Testis (tissue), 5 donors: ENCODE measurements at places on chromosomes 1 and 21. TPM values are rescaled to one million over a fixed set of nuclear protein-coding genes. Genes with fewer than 3 reads are reported as not detected.

GRCh38 chr1:173779936-173780335 is 44.5 kb upstream of the DARS2 start:
- DNase-seq: no peak
- no peaks in the 10 kb centered on the region for H3K27me3 ChIP-seq
- no peak overlapping the region for H3K27ac ChIP-seq
- H3K36me3 ChIP-seq: no peaks in the 10 kb centered on the region
- H3K4me3 ChIP-seq: no peak overlapping the region
- no peaks in the 10 kb centered on the region for H3K4me1 ChIP-seq

- H3K4me1 ChIP-seq: peaks cover 6% of the 10 kb centered on the region
- H3K27me3 ChIP-seq: no peaks in the 10 kb centered on the region
- H3K36me3 ChIP-seq: no peaks in the 10 kb centered on the region
Measured at GRCh38 chr1:58927722-58928085, 143.9 kb upstream of the JUN start.

DNA sequence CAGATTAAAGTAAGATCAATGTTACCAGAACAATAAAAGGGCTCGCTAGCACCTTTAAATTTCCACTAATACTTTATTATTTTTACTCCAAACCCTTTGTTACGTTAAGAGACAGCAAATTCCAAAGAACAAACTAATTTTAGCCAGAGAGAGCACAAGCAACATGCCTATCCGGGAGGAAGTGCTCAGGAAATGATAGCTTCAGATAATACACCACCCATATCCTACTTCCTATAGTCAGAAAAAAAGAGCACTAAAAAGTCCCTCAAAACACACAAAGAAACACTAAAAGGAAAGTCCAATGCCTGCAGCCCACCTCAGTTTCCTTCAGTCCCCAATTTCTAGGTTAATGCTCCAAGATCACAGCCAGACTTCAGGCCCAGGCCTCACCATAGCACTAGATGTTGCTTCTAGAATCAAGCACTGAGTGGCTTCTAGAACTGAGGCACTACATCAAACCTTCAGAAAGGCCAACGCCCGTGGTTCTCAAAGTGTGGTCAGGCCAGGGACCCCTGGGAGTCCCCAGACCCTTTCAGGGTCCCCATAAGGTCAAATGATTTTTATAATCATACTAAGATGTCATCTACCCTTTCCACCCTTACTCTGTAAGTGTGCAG is 142.6 kb downstream of the PSMG1 start:
- no peak for DNase-seq
- no peaks in the 10 kb centered on the region for H3K27me3 ChIP-seq
- H3K36me3 ChIP-seq: no peaks in the 10 kb centered on the region
- no peaks in the 10 kb centered on the region for H3K4me1 ChIP-seq
- no peak overlapping the region for H3K27ac ChIP-seq

- no peak for DNase-seq
- H3K27me3 ChIP-seq: no peaks in the 10 kb centered on the region
- no peaks in the 10 kb centered on the region for H3K4me1 ChIP-seq
- no peak overlapping the region for H3K4me3 ChIP-seq
- H3K36me3 ChIP-seq: no peaks in the 10 kb centered on the region
Measured at GRCh38 chr1:167169642-167170041, 51.0 kb upstream of the POU2F1 start.

DNA sequence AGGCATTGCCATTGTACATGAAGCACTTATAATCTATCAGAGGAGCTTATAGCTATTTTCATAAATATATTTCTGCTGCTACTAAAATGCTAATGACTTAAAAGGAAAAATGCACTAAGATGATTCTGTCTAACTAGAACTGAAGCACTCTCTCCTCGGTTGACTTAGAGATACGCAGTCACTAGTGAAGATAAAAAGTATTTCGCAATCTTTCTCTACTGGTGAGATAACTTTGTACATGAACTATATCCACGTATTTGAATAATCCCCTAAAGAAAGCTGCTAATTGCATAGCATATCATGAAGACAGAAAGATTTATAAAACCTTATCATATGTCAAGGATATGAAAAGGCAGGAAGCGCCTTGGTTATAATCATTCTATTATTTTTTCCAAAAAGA is 658.1 kb upstream of the PRMT6 start:
- no peaks in the 10 kb centered on the region for H3K36me3 ChIP-seq
- no peak for DNase-seq
- no peak overlapping the region for H3K27ac ChIP-seq
- H3K4me1 ChIP-seq: no peaks in the 10 kb centered on the region
- H3K27me3 ChIP-seq: no peaks in the 10 kb centered on the region

DNA sequence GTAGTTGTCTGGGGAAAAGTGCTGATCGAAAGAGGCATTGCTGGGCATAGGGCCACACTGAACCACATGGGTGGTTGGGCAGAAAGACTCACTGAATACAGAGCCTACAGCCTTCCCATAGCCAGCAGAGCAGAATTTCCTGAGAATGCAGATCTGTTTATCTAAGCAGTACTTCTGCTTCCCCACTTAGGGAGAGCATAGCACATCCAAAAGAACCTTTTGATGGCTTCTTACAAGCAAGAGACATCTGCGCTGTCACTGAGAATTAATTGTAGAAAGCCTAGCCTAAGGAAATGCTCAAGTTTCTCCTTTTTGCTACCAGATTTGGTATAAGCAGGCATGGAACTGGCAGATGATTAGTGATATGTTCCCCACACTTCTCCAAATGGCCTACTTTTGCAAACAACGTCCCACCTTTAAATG is 13.0 kb upstream of the KLHDC8A start:
- no peaks in the 10 kb centered on the region for H3K36me3 ChIP-seq
- H3K27me3 ChIP-seq: no peaks in the 10 kb centered on the region
- H3K4me3 ChIP-seq: no peak overlapping the region
- peaks cover 52% of the 10 kb centered on the region for H3K4me1 ChIP-seq

KRTAP6-1 gene
- total RNA-seq: not detected

SPATA21 gene
- total RNA-seq: 2.7 TPM

CEP104 gene
- 41.5 TPM for total RNA-seq

CLCA4 gene
- 0.63 TPM for total RNA-seq

CHAF1B gene
- 5.2 TPM for total RNA-seq
